HepG2 (cell line): ENCODE measurements at places on chromosomes 16 and 17. TPM values are rescaled to one million over a fixed set of nuclear protein-coding genes. Genes with fewer than 3 reads are reported as not detected.

DNA sequence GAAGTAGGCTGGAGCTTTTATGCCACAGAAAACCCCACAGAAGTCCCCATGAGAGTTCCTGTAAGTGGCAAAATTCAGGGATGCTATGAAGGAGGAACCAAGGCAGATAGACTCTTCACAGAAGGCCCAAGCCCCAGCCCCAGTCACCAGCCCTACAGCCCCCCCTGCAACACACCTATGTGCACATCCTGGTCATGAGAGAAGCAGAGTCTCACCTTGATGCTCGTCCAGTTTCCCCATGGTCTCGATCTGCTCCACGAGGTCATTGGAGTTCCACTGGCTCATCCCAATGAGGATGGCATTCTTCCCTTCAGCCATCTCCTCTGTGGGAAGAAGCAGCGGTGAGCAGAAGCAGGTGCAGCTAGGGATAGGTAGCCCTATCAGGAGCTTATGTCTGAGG is 31.2 kb downstream of the PITPNM3 start:
- no peak for DNase-seq

TEKT3 gene
- total RNA-seq, result 0.58 TPM in 1 of 2 replicates, not detected in the other

GRCh38 chr17:67594115-67594880 is 123.4 kb upstream of the NOL11 start:
- peak; percentile 35 for DNase-seq

- DNase-seq, result no peak
Observed at GRCh38 chr17:9219631-9220397, 198.5 kb downstream of the NTN1 start.

CCL13 gene
- not detected in 2 replicates for total RNA-seq

- DNase-seq, result no peak
Observed at GRCh38 chr17:40992666-40993065, 1.3 kb downstream of the KRTAP3-3 start.

DNA sequence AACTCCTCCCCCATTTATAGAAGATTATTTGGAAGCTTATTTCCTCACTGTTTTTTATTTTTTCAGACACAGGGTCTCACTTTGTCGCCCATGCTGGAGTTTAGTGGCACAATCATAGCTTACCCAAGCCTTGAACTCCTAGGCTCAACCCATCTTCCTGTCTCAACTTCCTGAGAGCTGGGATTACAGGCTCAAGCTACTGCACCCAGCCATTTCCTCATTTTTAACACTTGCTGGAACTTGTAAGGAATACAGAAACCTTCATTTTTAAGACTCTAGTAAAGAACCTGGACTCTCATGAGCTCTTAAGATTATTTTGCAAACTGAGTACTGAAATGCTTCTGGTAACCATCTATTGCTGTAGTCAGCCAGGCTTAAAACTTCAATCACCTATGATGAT is 29.9 kb downstream of the KANSL1 start:
- DNase-seq, result no peak

DNA sequence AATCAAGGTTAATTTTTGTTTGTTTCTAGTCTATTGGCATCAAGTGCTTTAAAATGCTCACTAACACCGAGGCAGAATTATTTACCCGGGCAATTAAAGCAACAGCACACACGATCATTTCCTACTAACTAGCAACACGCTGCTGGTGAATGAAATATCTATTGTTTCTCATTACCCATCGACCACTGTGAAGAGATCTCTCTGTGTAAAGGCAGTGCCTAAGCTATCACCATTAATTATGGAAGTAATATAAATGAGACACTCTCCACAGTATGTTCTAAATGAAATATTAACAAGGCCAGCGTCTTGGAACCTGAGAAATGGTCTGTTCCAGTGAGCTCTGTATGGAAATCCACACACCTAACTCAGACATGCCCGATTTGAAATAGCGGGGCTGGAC is 397.6 kb downstream of the MAF start:
- DNase-seq, result no peak
